ENCODE measurements at places on chromosomes 16 and 17.

- no peak for DNase-seq
These were observed 209.4 kb downstream of the IRX3 start for GRCh38 chr16:54077050-54077821.

GRCh38 chr16:54921206-54921824 is 9.3 kb upstream of the IRX5 start:
- no peak for DNase-seq

GRCh38 chr17:72976971-72977770 is 115.3 kb downstream of the SLC39A11 start:
- DNase-seq = peak; percentile 31

DNA sequence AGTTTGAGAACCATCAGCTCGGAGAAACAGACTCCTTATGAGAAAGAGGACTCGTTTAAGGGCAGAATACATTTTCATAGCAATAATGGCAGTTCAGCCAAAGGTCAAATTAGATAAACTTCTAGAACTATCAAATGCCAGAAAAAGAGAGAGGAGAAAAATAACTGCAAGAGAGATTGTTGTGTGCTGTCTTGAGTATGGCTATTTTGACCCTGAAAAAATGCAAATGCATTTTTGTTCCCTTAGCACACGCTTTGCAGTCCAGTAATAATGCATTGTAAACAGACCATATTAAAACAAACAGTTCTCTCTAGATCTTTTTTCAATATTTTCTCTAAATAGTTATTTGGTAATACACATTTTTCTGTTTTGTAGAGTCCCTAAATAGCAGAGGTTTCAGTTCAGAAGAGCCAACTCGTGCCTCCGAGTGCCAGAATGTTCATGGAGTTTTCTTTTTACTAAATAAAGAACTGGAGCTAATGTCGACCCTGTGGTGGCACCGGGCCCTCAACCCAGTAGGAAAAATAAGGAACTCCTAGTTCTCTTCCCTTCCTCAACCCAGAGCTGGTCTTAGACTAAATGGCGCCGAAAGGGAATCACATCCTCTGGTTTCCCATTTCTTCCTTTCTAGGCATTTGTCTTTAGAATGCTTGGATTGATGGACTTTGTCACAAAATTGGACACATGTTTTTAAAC is 298.0 kb downstream of the MAP2K4 start:
- peak; percentile 11 for DNase-seq

- DNase-seq = no peak
These were observed 323.0 kb downstream of the C16orf95 start for GRCh38 chr16:86994215-86994614.

GRCh38 chr16:88499836-88500251 is 46.8 kb downstream of the ZFPM1 start:
- no peak for DNase-seq

- DNase-seq = no peak
These were observed 335.9 kb upstream of the TNRC6C start for GRCh38 chr17:77622647-77623046.

GRCh38 chr17:81601525-81602120 is 35.3 kb downstream of the NPLOC4 start:
- DNase-seq = peak; percentile 37

GRCh38 chr17:75410141-75410540 is 4.7 kb upstream of the GRB2 start:
- DNase-seq = no peak

- no peak for DNase-seq
These were observed 484.5 kb downstream of the KCNJ2 start for GRCh38 chr17:70653850-70654249.

DNA sequence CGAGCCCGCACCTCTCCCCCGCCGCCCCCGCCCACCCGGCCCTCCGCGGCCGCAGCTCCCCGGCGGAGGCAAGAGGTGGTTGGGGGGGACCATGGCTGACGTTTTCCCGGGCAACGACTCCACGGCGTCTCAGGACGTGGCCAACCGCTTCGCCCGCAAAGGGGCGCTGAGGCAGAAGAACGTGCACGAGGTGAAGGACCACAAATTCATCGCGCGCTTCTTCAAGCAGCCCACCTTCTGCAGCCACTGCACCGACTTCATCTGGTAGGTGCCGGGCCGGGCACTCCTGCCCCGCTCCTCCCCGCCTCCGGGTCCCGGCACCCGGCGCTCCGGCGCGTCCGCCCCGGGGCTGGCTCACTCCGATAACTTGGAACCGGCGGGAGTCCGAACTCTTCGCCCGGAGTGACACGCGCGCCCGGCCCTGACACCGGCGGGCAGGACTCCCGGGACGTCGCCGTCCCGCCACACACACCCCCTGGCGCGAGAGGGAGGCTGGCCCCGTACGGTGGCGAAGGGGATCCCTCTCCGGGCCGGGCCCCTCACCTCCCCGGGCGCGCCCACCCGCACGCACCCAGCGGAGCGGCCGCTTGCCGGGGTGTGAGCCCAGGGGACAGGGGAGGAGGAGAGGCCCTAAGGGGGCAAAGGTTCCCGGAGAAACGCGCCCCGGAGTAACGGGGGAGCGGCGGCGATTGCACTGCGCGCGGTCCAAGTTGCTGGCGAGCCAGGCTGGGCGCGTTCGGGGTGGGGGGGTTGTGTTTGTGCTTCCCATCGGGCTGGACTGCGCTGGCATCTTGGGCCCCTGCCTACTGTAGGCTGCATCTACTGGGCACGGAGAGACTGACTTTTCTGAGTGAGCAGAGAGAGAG is 581 bp downstream of the PRKCA start:
- no peak for DNase-seq

DNA sequence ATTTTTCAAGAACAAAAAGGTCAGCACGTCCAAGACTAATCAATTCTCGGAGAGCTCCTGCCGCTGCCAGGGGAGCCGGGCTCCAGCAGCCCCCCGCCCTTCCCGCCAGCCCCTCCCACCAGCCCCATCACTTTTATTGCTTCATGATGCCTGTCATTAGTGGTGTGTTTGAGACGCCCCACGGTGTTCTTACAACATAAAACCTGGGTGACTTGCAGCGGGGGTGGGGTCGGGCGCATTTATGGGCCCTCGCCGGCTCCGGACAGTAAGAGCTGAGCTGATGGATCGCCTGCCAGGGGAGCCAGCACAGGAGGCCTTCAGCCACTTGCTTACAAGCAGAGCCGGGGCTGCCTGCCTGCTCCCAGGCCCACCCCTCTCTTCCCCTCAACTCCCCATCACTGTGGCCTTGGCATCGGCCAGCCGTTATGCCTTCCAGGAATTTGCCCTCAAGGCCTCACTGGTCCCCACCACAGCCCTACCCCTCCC is 82.9 kb upstream of the CBX4 start:
- no peak for DNase-seq

- DNase-seq = no peak
These were observed 344.8 kb downstream of the SNX29 start for GRCh38 chr16:12321311-12321842.

DNA sequence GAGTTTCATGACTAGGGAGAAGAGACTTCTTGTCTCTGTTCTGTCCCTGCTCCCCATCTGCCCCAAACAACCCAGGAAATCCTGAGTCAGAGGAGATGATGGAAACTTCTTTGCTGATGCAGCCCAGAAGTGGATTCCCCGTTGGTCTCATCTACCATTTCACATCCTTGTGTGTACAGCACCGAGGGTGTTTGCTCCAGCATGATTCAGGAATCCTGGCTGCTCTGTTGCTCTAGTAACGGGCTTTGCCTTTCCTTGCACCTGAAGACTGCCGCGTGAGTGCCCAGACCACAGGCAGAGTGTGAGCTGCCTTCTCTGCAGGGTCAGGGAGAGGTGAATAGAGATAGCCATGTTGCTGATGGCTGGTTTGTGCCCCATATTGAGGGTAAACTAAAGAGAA is 408.4 kb downstream of the CPPED1 start:
- DNase-seq = no peak

DNA sequence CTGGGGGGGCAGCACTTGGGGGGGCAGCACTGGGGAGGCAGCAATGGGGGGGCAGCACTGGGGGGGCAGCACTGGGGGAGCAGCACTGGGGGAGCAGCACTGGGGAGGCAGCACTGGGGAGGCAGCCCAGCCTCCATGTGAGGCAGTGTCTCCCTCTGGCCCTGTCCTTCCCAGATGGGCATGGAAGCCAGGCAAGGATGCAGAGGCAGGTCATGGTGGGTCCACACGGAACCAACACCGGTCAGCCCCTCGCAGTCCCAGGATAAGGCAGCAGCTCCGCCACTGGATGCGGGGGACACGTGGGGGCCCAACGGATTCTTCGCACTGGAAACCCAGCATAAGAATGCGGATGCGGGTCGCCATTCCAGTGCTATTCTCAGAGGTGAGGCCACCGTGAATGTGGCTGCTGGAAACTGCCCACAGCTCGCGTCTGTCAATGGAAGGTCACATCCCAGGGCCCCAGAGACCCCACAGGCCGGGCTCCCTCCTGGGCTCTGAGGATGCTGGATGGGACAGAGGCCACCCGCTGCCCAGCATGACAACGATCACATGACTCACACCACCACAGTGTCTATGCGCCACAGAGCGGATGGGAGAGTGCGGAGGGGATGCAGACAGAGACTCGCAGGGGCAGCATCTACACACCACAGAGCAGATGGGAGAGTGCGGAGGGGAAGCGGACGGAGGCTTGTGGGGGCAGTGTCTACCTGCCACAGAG is 59.0 kb downstream of the LMF1 start:
- no peak for DNase-seq

DNA sequence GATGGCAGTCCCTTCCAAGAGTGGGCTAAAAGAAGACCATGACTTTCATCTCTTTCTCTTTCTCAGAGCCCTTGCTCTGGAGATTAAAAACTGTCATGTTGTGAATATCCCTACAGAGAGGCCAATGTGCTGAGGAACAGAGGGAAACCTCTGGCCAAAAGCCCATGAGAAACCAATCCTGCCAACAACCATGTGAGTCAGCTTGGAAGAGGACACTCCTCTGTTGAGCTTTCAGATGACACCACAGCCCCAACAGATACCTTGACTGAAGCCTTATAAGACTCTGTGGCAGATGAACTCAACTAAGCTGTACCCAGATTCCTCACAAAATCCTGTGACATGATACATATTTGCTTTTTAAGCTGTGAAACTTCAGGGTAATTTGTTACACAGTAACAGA is 19.6 kb downstream of the CPPED1 start:
- DNase-seq = no peak

DNA sequence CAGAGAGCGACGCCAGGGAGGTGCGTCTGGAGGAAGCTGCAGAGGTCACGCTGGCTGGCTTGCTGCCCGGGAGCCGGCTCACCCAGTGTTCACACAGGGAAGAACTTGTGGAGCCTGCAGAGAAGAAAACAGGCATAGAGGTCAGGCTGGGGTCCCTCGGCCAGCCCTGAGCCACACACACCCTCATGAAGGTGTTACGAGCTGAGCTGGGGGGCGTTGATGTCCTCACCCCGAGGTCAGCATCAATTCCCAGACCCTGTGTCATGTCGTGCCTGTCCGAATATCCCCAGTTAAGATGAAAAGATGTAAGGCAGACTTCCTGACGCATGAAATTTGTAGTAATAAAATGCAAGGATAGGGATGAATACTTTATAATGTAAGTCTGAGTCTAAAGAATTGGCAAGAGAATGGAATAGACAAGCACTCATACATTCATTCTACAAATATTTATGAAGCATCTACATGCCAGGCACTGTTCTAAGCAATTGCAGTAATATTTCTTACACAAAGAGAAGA is 77.1 kb downstream of the USP31 start:
- DNase-seq = no peak

DNA sequence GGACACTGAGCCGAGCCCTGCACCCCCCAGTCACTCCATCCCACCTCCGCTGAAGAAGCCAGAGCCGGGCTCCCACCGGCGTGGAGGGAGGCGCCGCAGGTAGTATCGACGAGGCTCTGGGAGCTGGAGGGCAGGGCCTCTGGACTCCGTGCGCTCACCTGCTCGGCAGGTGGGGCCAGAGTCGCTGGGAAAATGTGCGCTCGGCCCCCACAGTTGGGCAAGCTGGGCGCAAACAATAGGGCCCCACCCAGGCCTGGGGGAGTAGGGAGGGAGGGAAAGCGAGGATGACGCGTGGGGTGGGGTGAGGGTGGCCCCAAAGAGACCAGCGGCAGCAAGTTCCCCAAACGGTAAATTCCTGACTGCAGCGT is 668 bp downstream of the JUP start:
- DNase-seq = no peak

DNA sequence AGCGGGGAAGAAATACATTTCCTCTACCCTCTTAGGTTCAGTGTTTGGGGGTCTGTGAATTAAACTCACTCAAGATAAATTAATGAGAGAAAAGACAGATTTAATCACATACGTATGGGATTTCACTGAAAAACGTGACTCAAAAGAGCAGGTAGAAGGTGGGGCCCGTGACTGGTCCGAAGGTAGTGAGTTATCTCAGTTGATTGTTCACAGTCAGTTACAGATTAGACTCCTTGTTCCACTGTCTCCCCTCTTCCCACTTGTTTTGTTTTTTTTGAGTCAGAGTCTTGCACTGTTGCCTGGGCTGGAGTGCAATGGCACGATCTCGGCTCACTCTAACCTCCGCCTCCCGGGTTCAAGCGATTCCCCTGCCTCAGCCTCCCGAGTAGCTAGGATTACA is 301.2 kb downstream of the SEC14L1 start:
- no peak for DNase-seq

- DNase-seq = no peak
These were observed 7.7 kb downstream of the JPT1 start for GRCh38 chr17:75146592-75146991.

GRCh38 chr17:9824094-9824493 is 1.6 kb upstream of the GLP2R start:
- no peak for DNase-seq

GRCh38 chr17:78219396-78220150 is 5.5 kb downstream of the BIRC5 start:
- DNase-seq = no peak

DNA sequence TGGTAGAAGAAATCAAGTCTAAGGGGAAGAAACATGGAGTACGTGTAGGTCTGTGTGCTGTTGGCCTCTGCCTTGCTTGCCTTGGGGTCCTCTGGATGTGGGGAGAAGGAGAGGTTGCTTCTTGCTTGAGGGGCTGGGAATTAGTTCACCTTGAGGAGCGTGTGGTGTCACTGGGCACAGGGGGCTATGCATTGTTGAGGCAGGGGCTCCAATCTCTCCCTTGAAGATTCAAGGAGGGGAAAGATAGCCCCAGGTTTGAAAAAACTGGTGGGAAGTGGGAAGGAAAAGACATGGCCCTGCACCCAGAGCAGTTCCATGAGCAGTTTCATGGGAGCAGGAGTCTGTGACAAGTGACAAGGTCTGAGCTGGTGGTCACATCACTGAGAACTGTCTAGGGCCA is 103.4 kb downstream of the CYLD start:
- DNase-seq = no peak

GRCh38 chr16:53131363-53132071 is 76.7 kb downstream of the CHD9 start:
- no peak for DNase-seq
